ENCODE measurements at places on chromosomes 2 and 18. TPM values are rescaled to one million over a fixed set of nuclear protein-coding genes. Genes with fewer than 3 reads are reported as not detected.

GRCh38 chr2:170680172-170680941 lies 34.8 kb upstream of the SP5 start:
- no peak overlapping the region for H3K27ac ChIP-seq
- no peaks in the 10 kb centered on the region for H3K36me3 ChIP-seq
- no peak for DNase-seq
- no peaks in the 10 kb centered on the region for H3K4me1 ChIP-seq

GRCh38 chr18:11906176-11906575 lies 1.9 kb downstream of the MPPE1 start:
- no peaks in the 10 kb centered on the region for H3K27me3 ChIP-seq
- no peak overlapping the region for H3K27ac ChIP-seq
- no peak overlapping the region for H3K4me3 ChIP-seq

DNA sequence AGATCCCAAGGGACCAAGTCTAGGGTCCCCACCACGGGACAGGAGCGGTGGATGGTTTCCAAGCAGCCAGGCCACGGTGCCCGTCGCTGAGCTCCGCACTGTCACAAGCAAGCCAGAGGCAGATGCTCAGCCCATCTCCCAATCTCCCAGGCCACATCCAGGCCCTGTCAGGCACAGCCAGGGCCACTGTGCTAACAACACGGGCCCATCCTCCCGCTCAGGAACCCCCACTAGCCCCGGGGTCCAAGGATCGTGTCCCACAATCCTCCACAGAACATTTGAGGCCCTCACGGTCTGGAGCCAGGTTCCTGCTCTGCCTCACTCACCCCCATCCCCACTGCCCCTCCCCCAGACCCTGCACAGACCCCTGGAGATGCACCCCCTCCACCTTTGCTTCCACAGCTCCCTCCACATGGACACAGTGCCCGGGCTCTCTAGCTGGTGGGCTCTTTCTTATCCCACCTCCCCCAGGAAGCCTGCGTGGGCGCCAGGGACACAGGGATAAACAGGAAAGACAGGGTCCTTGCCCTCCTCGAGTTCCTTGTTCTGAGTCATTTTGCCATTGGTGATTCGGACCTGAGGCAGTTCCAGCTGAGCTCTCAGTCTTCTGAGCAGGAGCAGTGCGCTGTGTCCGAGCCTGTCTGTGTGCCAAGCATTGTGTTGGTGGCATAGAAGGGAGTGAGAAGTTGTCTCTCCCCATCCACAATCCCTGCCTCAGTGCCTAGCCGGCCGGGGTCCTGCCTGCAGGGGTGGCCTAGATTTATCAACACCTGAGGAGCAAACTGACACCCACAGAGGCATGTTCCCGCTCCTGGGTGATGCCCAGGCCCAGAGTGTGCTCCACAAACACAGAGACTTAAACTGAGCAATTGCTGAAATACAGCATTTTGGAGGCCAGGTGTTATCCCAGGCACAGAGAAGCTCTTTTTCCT lies 7.0 kb downstream of the CROCC2 start:
- no peaks in the 10 kb centered on the region for H3K36me3 ChIP-seq
- no peak overlapping the region for H3K27ac ChIP-seq
- H3K4me3 ChIP-seq, result no peak overlapping the region
- no peak for DNase-seq

- no peak overlapping the region for H3K4me3 ChIP-seq
- no peak for DNase-seq
- H3K27ac ChIP-seq, result no peak overlapping the region
- no peaks in the 10 kb centered on the region for H3K27me3 ChIP-seq
- H3K4me1 ChIP-seq, result peaks cover 17% of the 10 kb centered on the region
These were observed 45.6 kb upstream of the TTC39C start for GRCh38 chr18:23968638-23969604.

The ALPI gene
- not detected for total RNA-seq

DNA sequence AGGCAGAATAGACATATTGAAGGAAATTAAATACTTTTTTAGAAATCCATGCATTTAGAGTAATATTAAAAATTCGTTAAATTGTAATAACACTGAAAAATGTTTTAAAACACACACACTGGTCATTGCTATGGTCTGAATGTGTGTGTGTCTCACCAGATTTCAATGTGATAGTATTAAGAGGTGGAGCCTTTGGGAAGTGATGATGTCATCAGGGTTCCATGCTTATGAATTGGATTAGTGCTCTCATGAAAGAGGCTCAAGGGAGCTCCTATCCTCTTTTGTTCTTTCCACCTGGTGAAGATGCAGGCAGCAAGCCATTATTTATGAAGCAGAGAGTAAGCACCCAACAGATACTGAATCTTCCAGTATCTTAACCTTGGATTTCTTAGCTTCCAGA lies 441.8 kb downstream of the CDH2 start:
- H3K4me3 ChIP-seq, result no peak overlapping the region
- no peak for DNase-seq
- no peaks in the 10 kb centered on the region for H3K36me3 ChIP-seq
- H3K4me1 ChIP-seq, result no peaks in the 10 kb centered on the region
- H3K27me3 ChIP-seq, result no peaks in the 10 kb centered on the region

DNA sequence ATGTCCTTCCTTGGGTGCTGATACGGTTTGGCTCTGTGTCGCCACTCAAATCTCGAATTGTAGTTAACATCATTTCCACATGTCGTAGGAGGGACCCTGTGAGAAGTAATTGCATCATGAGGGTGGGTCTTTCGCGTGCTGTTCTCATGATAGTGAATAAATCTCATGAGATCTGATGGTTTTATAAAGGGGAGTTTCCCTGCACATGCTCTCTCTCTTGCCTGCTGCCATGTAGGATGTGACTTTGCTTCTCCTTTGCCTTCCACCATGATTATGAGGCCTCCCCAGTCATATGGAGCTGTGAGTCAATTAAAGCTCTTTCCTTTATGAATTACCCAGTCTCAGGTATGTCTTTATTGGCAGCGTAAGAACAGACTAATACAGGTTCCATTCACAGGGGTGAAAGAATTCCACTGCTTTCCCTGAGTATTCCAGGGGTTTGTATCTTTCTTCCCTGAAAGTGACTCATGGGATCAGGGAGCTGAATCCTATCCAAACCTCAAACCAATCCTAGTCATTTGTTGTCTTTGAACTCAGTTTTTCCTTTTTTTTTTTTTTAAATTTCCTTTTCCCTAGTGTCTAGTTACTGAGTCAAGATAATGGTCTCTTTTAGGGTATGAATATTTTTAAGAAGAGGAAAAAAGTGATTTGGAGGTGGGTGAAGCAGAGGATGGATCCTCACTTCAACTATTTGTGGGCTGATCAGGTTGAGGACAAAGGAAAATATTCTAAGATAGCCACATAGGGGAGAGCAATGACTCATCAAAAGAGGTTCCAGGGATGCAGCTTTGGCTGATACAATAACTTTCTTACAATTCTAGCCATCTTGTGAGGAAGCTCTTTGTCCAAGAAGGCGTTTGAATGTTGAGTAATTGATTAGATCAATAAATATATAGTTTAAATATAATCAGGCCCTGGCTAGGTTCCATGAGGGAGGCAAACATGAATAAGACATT lies 19.5 kb upstream of the KCNE4 start:
- H3K4me1 ChIP-seq, result no peaks in the 10 kb centered on the region
- no peak overlapping the region for H3K27ac ChIP-seq
- H3K4me3 ChIP-seq, result no peak overlapping the region

- peaks cover 42% of the 10 kb centered on the region for H3K36me3 ChIP-seq
These were observed 18.0 kb downstream of the LRPPRC start for GRCh38 chr2:43977677-43978375.

The C2orf42 gene
- 8.8 TPM for total RNA-seq

Data from sigmoid colon (tissue), 7 donors.